ENCODE measurements at places on chromosomes 6 and 20.

DNA sequence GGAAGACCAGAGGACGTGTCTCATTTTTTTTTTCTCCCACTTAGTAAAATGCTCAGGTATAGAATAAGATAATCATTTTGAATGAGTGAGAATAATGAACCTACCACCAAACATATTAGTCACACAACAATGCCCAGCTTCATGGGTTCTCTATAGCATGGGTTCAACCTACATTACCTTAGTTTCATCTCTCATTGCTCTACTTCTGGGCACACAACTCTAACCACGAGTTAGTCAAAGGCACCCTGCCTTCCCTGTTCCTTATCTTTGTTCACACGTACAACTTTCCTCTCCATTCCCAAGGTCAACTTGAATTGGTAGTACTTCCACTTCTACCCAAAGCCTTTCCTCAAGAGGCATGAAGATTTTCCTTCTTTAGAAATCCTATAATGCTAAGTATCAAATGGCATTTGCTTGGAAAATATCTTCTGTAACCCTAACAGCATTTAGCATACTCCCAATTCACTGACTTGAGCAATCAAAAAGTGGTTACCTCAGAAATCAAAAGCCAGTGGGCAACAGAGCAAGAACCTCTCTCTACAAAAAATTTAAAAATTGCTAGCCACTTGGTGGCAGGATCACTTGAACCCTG is 20.9 kb downstream of the DEK start:
- DNase-seq: no peak

DNA sequence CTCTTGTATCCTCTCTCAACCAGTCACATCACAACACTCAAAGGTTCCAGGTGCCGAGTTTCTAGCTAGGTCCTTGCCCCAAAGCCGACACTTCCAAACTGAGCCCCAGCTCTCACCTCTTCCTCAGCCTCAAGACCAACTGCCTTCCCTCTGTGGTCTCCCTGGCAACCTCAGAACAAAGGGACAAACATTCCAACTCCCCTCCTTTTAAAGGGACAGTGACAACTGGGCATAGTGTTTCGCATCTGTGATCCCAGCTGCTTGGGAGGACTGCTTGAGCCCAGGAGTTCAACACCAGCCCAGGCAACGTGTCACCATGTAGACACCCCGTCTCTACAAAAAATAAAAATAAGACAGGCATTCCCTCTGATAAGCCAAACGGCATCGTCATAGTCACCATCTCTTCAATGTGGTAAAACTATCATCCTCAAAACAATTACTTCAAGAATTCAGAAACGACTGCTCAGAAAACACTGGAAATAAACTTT is 11.3 kb downstream of the DIDO1 start:
- no peak for DNase-seq

DNA sequence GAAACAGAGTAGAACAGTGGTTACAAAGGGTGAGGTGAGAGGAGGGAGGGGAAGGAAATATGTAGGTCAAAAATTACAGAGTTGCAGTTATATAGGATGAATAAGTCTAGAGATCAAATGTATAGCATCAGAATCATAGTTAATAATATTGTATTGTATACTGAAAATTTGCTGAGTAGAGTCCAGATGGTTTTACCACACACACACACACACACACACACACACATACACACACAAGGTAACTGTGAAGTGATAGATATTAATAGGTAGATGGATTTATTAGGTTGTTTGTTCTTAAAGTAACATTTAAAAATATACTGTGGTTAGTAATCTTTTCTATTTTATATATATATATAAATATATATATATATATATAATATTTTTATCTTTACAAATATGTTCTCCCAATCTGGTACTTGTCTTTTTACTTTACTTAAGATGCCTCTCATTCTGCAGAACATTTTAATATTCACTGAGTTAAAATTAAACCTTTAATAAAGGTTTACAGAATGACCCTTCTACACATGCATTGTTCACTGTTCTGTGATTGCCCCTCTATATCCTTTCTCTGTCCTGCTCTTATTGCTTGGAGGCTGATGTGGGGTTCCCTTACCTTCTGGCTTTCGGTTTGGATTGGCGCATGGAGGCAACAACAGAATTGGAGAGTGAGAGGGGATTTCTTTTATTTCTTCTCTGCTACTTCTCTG is 408 bp downstream of the PTCHD4 start:
- no peak for DNase-seq

- no peak for DNase-seq
These were observed 27.0 kb upstream of the TBC1D7 start for GRCh38 chr6:13355043-13355945.
